Ureter (tissue), 1 donor: ENCODE measurements at places on chromosomes 16 and 17. TPM values are rescaled to one million over a fixed set of nuclear protein-coding genes. Genes with fewer than 3 reads are reported as not detected.

TMEM98 gene
- 41.9 TPM for total RNA-seq

MT1G gene
- total RNA-seq = 2.9 TPM

CARD14 gene
- total RNA-seq = 19.3 TPM

MYADML2 gene
- not detected for total RNA-seq

ATPAF2 gene
- 26.1 TPM for total RNA-seq

AP2B1 gene
- total RNA-seq = 164 TPM

KRT28 gene
- total RNA-seq = not detected

FOXN1 gene
- total RNA-seq = 1.5 TPM

TMIGD1 gene
- total RNA-seq = not detected

CRHR1 gene
- not detected for total RNA-seq

COQ9 gene
- 66.6 TPM for total RNA-seq

DNA sequence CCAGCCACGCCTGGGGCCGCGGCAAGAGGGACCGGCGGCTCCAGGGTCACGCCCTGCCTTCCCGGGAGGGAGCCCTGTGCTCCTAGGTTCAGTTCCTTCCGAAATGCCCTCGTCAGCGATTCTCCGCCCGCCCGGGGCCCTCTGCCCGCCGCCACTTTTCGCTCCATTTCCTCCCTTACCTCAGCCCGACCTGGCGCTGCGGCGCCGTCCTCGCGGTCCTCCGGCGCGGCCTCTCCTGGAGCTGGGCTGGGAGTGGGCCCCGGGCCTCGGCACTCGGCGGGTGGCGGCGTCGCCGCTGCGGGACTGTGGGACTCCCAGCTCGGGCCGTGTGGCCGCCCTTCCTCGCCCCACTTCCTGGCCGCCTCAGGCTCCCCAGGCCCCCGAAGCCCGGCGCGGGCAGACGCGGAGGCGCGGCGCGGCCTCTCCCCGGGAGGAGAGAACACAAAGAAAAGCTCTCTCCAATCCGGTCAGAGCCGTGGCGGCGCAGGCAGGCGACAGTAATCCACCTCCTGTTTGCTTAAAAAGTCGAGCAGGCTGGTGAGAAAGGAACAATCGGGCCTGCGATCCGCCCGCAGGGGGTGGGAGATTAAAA, 1.6 kb downstream of the BAHCC1 start:
- DNase-seq = no peak

- DNase-seq = no peak
These were observed 13.3 kb downstream of the SAP30BP start for GRCh38 chr17:75680431-75680830.

DNA sequence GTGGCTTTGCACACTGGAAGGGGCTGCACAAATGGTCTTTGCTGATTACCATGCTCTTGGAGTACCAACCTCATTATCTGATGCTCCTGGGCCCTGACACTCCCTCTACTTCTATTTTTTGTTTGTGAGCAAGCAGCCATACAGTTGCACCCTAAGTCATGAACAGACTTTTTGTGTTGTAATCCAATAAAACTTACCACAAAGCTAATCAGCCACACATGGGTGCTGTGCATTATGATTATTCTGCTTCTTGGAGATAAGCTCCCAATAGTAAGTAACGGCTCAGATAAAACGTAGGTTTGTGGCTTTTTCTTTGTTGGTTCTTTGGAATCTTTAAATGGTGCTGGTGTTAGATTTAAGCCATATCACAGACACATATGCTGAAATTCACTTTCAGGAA, 76.2 kb downstream of the CCT6B start:
- no peak for DNase-seq

- DNase-seq = no peak
These were observed 21.6 kb downstream of the ZNF276 start for GRCh38 chr16:89742948-89743347.

GRCh38 chr17:60139438-60140285, 10.1 kb upstream of the CA4 start:
- peak; percentile 66 for DNase-seq

- no peak for DNase-seq
These were observed 14.7 kb upstream of the XYLT2 start for GRCh38 chr17:50331085-50331791.

DNA sequence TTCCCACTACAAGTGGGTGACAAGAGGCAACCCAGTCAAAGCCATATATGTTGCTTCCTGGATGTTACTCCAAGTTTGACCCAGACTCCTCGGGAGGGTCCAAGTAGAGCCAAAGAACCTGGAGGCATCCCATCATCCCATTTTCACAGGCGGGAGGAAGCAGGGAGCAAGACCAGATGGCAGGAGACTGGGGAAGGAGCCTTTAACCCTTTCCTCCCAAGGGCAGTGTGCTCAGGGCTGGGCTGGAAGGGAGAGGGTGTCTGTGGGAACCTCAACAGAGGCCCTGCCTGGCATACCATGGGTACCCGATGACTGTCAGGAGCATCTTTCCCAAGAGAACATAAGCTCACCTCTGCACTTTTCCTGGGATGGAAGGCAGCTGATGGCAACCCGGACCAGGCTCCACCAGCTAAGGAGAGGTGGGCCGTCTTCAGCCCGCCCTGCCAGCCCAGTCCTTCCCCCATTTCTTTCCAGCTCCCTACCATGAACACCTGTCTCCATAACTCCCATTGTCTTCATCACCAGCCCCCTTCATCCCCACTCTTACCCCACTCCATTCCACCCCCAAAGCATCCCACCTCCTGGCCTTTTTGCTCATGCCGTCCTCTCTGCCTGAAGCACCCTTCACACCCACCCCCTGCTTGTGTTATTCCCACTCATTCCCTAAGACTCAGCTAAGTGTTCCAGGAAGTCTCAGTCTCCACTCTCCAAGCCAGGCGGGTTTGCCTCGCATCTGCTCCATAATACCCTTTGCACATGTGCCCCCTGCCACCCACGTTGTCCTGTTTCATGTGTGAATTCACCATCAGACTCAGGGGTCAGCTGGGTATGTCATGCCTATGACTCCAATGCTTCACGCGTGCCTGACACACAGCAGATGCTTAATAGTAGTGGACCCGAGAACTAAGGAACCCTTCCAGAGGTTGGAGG, 5.9 kb upstream of the SLC16A5 start:
- DNase-seq = no peak

DNA sequence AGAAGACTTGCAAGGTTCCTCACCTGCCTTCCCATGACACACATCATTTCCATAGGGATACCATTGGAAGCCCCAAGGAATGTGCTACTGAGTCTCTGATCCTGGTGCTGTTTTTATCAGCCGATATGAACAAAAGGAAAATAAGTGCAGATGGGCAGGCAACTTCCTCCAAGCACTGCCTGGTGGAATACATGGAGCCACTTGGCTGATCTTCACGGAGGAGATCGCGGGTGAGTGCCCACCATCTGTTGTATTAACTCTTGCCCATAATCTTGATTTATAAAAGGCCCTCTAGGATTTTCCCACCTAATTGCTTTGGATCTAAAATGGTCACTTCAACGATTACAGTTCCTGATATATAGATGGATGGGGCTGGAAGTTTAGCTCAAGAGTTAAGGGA, 24.7 kb upstream of the CDRT15 start:
- no peak for DNase-seq

DNA sequence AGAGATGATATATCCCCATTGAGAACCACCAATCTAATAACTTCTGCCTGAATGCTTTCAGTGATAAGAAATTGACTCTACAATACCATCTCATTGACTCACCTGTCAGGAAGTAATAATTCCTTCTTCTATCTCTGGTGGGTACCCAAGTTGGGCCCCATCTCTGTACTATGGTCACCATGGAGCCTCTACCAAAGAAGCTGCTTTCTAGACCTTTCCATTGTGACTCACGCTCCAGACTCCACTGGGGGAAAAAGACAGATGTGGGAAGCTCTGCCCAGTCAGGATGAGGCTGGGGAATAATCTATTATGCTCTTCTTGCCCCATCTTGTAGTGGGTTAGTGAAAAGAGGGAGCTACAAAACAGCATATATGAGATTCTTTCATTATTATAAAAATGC, 100.4 kb downstream of the COPRS start:
- DNase-seq = no peak

DNA sequence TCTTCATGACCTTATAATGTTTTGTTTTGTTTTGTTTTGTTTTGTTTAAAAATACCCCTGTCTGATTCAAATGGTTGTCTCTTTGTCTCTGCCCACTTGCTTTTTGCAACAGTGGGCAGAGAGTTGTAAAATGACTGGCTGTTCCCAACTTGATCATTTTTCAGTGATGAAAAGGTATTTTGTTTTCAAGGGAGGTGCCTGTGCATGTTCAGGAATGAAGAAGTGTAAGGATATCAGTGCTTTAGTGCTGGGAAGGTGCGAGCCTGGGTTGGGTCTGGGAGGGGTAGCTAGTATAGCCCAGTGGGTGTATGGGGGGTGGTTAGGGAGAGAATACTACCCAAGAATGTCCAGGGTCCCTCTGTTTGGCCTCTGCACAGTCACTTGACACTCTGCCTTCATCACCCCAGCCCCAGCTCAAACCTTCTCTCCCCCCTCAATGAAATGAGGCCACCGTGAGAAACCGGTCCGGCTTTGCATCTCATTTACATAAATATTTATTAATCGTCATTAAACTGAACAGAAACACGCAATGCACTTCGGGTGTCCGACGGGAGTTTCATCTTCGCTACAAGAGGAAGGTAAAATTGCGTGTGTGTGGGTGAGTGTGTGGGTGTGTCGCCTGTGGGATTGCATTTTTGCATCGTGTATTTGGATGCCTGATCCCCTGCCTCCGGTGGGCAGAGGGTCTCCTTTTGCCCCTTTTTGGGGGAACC, 4.3 kb downstream of the NEUROD2 start:
- DNase-seq = no peak

DNA sequence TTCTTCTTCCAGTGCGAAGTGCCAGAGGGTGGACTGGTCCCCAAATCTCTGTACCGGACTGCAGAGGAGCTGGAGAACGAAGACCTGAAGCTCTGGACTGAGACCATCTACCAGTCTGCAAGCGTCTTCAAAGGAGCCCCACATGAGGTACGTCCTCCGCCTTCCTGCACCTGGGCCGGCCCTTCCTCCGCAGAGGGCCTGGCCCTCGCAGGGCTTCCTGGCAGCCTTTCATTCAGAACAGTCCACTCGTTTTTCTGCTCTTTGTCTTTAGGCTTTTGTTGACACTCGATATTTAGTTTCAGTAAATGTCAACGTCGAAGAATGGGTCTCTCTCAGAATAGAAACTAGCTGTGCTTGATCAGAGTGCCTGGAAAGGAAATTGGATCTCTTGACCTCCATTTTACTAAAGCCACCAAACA, 68.6 kb downstream of the SEC14L1 start:
- DNase-seq = no peak

- DNase-seq = no peak
These were observed 310.9 kb upstream of the KCNJ16 start for GRCh38 chr17:69764146-69764545.

DNA sequence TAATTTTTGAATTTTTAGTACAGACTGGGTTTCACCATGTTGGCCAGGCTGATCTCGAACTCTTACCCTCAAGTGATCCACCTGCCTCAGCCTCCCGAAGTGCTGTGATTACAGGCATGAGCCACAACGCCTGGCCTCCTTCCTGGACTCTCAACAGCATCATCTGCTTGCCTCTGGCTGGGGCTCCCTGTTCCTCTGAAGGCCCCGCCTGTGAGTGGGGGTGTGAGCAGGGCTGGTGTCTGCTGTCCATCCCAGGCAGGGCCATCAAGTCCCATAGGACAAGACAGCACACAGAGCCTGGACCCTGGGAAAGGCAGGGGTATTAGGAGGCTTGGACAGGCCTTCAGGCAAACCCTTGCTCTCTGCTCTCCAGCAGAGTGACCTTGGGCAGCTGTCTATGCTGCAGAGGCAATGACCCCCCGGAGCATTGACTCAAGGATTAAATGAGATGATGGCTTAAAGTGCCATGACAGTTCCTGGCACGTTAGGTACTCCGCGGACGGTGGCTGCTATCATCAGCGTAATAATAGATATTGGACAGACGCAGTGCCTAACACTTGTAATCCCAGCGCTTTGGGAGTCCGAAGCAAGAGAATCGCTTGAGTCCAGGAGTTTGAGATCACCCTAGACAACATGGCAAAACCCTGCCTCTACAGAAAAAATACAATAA, 19.2 kb downstream of the SCNN1B start:
- DNase-seq = no peak

GRCh38 chr17:48055531-48056245, 7.5 kb downstream of the NFE2L1 start:
- no peak for DNase-seq

- DNase-seq = no peak
These were observed 70.6 kb upstream of the MED9 start for GRCh38 chr17:17406225-17406624.

- DNase-seq = no peak
These were observed 19.6 kb downstream of the SBK1 start for GRCh38 chr16:28311913-28312312.

GRCh38 chr16:74078511-74079231, 217.9 kb upstream of the PSMD7 start:
- DNase-seq = no peak

- no peak for DNase-seq
These were observed 4.3 kb downstream of the COTL1 start for GRCh38 chr16:84613408-84614072.

- DNase-seq = no peak
These were observed 9.0 kb upstream of the CXCL16 start for GRCh38 chr17:4748686-4749085.
